ENCODE measurements at places on chromosomes 4 and X.

DNA sequence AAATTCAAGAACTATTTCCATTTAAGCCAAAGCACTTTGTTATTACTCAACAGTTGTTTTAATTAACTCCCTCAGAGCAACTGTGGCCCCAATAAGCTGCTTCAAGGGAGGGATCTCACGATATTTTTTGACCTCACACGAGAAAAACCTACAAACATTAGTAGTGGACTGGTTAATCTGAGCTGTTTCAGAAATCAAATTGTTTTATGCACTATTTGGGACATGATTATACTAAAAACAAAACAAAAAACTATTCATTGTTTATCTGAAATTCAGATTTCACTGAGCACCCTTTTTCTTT is 74.3 kb downstream of the DCHS2 start:
- no peak for DNase-seq

DNA sequence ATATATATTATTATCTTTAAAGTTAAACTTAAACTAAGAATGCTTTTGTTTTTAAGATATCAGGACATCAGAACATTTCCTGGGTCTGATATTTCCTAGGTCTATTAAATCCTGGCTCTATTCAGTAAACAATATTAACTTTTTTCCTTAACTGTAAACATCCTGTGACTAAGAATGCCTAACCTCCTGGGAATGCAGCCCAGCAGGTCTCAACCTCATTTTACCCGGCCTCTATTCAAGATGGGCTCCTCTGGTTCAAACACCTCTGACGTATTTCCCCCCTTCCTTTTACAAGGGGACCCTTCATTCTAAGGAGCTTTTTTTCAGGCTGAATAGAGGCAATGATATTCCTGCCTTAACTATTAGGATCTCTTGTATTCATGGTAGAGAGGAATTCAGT is 35.8 kb upstream of the DYNLT3 start:
- no peak for DNase-seq

- DNase-seq, result no peak
These were observed 23.8 kb upstream of the ARHGAP10 start for GRCh38 chr4:147707892-147708672.

DNA sequence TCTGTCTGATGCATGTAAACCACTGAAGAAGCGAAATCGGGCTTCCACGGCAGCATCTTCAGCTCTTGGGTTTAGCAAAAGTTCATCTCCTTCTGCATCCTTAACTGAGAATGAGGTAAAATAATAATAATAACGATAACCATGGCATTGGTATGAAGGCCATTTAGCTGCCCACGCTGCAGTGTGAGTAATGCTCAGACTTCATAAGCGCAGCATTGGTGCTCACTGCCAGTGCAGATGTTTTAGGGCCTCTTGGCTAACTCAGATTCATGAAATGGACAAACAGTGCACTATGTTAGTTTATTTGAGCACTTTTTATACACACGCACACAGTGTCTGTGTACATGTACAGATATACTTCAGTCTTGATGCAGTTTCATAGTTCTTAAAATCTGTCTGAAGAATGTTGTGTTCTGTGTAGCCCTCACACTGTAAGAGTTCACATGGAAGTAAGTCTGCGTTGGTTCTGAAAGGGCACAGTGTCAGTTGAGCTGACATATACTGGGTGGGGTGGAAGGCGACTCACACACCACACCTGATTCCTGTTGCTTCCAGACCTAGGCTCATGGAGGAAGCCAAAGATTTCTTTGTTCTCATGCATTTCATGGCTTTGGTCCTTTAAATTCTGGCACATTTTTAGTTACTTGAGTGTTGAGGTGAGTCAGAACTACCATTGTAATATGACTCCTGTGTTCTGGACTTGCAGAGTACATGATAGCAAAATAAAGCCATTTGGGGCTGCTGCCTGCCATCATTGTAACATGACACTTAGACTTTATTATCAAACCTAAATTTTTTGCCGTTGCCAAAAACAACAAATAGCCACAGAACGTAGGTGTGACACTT is 68.7 kb downstream of the NSD2 start:
- peak; percentile 58 for DNase-seq

- peak; percentile 3 for DNase-seq
These were observed 372.6 kb upstream of the TECRL start for GRCh38 chr4:64781737-64782326.

GRCh38 chrX:97332963-97333362 is 449.3 kb downstream of the RPA4 start:
- DNase-seq, result no peak

DNA sequence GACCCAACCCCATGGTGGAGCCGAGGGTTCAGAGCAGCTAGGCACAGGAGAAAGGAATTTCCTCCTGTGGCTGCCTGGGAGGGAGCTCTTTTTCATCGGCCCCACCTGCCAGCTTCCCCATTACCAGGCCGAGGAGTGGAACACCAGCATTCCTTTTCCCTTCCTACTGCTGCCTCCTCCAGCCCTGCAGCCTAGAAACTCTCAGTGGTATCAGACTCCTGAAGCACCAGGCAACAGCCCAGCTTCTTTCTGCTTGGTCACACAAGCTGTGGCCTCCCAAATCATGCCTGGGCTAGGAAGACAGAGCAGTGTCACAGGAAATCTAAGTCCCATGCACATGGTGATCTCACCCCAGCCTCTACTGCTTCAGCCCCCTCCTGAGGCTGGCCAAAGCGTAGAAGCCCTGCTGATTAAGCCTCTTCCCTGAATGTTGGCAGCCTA is 30.1 kb downstream of the RTL5 start:
- no peak for DNase-seq

DNA sequence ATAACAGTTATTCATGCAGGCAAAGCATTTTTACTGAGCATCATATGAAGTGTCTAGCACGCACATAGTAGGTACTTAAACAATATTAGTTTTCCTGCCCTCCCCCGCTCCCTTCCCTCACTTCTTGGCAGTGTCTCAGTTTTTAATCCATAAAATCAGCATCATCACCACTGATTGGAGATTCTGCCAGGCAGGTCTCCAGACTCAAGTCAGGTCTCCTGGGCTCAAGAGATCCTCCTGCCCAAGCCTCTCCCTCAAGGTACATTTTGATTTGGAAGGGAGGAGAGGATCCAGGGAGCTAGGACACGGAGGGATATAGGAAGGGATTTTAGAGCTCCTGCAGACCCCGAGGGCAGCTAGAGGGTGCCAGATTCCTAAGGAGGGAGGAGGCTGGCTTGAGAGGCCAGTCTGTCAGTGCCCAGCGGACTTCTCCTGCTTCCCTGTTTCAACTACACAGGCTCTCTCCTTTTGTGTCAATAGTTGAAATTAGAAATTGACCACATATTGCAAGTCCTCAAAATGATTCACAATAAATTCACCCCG is 4.4 kb upstream of the FAT1 start:
- no peak for DNase-seq

GRCh38 chrX:15747626-15748173 is 9.6 kb downstream of the CA5B start:
- no peak for DNase-seq

- DNase-seq, result no peak
These were observed 240.0 kb downstream of the ARAP2 start for GRCh38 chr4:36004204-36004851.

DNA sequence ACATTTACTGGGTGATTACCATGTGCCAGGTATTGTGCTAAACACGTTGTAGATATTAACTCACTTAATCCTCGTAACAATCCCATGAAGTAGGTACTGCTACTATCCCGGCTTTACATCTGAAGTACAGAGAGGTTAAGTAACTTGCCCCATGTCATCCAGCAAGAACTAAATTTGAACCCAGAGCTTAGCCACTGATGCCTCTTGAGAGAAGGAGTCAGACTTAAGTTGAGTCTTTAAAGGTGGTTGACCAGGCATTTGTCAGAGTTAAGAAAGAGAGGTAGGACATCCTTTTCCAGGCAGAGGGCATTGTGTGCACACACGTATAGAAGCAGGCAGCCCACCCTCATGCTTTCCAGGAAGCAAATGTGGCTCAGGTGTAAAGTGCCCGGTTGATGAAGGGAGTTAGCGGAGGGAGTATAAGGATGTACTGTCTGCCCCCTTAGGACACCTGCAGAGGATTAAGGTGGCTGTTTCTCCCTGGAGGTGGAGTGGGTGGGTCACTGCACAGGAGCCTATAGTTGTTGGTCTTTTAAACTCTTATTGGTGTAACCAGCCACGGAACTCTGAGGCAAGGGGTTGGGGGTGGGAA is 335 bp upstream of the CD38 start:
- DNase-seq, result no peak

GRCh38 chr4:12879496-12879895 is 604.6 kb downstream of the RAB28 start:
- no peak for DNase-seq

DNA sequence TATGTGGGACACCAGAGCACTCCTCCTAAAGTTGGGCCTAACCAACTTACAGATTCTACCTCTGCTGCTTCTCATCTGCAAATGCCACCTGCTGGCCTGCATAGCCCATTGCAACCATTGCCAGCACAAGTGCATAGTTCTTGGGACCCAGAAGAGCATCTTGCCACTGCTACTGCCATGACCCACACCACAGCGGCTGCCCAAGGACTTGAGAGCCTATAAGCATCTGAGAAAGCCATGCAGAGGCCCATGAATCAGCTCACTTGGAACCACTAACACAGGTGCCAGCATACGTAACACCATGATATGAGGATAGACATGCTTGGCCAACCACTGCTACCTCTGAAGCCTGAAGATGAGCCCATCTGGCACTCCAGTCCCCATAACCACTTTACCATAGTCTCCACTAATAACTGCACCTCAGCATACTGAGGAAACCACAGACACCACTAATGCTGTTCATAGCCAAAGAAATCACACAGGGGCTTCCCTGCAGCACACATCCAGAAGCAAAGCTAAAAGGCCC is 258.1 kb upstream of the AGTR2 start:
- DNase-seq, result no peak

GRCh38 chrX:23263892-23264291 is 70.8 kb upstream of the PTCHD1 start:
- no peak for DNase-seq

GRCh38 chr4:8349664-8350236 is 80.2 kb downstream of the HTRA3 start:
- DNase-seq, result no peak

GRCh38 chrX:39442332-39442731 is 641.1 kb downstream of the MID1IP1 start:
- no peak for DNase-seq

DNA sequence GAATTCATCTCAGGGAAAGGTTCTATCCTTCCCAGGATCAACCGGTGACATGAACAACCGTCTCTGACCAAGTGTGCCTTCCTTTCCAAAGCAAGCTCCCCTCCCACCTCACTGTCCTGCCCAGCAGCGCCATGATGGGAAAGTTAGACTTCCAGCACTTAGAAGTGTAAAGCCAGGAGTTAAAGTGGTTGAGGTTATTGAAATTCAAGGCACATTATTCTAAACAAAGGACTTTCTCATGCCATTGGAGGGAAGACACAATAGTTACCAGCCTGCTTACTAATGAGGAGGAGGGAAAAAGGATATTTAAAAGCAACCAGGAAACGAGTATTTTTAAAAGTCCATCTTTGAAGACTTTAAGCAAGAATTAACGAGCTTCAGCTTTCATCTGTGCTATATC is 96.8 kb downstream of the NSUN7 start:
- no peak for DNase-seq

DNA sequence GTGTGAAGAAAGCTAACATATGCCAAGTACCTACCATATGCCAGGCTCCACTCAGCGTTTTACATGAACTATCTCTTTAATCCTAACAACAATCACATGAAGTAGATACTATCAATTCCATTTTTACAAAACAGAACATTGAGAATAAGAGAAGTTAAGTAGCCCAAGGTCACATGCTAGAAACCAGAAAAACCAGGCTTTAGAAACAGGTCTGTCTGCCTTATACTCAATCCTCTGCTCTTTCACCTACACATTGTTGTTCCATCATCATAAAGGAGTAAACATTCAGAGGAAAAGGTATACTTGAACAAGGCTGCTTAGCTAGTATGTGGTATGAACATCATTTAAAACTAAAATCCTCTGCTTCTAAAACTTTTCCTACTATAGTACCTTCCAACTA is 42.1 kb downstream of the WDFY3 start:
- no peak for DNase-seq

- DNase-seq, result no peak
These were observed 12.8 kb upstream of the SLITRK4 start for GRCh38 chrX:143648705-143649104.

- no peak for DNase-seq
These were observed 119.3 kb upstream of the NR3C2 start for GRCh38 chr4:148561467-148561866.

DNA sequence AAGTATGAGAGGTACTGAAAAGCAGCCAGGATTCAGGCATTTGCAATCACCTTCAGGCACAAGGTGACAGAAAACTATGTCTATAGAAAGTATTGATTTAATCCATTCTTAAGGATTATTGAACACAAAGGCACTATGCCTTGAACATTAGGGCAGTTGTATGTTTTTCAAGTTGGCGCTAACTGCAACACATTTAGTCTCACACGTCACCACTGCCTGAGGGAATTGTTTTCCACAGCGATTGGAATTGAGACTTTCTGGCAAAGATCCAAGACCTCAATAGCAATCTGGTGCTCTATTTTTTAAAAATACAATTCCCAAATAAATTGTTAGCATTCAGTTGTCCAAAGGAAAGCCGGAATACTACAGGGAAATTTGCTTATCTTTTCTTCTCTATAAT is 52.7 kb upstream of the FTHL17 start:
- no peak for DNase-seq

- DNase-seq, result peak; percentile 6
These were observed 54.0 kb upstream of the AMELX start for GRCh38 chrX:11239230-11239629.

GRCh38 chr4:85724791-85725563 is 250.0 kb downstream of the ARHGAP24 start:
- DNase-seq, result no peak

- DNase-seq, result no peak
These were observed 434.5 kb upstream of the FTHL17 start for GRCh38 chrX:31506360-31506759.

DNA sequence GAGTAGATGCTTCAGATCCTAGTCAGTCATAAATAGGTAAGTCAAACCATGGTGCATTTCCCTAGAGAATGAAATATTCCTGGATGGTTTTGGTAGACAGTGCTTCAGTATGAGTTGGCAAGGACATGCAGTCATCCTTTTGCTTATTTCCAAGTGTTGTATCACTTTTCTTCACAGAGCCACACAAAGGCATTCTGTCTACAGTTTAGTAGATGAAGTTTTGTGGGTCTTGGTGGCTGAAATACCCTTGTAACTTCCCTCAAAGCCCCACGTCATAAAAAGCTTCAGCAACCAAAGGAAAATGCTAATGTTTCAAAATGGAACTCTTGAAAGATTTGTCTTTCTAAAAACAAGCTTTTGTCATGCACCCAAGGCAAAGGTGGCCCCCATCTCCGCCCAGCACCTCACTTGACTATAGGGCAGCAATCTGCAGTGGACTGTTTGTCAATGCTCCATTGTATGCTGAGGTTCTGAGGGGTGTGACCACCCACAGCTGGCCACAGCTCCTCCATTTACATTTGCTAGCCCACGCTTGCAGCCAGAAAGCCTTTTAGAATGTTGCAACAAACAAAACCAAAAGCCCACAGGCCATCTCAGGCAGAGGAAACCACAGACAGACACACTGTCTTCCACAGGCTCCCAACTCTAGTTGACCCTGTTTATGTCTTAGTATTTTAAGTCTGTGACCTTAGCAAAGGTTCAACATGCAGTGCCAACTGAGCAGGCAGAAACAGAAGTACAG is 87.1 kb upstream of the FAM9C start:
- DNase-seq, result no peak

Data from fibroblast of skin of left quadriceps (primary cell).